Stimulated activated CD4-positive, alpha-beta T cell treated with anti-CD3 and anti-CD28 coated beads, Interleukin-4, amount 100 ng/mL, for 4 hours (primary cell): ENCODE measurements at places on chromosomes 12 and 14.

DNA sequence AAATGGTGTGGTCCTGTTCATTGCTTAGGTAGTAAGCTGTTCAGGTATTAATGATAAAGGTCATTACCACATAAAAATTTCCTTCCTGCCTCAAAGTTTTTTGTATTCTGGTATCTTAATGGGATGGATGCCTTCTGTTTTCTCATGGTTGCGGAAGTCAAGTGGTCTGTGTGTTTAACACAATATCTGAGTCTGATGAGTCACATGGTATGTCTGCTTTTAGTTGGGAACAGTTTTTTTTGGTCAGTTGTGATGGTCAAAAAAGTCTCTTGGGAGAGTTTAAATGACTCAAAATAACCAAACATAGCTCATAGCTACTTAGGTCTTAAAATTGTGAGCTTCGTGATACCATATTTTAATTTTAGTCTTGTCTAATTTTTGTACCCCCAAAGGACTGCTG is 40.7 kb downstream of the STK38L start:
- no peak for DNase-seq

DNA sequence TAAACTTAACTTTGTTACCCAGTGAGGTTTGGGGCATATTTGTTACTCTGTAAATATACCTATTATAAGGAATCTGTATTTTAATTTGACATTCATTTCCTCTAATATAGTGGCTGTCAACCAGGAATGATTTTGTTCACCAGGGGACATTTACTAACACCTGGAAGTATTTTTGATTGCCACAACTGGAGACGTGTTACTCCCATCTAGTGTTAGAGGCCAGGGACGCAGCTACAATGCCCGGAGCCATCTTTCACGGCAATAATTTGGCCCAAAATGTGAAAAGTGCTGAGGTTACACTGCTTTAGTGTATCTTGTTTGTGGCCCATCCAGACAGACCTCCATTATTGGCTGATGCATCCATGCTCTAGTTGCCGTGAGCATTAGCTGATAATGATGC is 881.3 kb upstream of the ATXN7L3B start:
- DNase-seq = no peak

GRCh38 chr12:130537051-130537450 is 179.0 kb downstream of the RIMBP2 start:
- no peak for DNase-seq

GRCh38 chr12:6570264-6570887 is 2.3 kb upstream of the NOP2 start:
- DNase-seq = peak; percentile 47

- no peak for DNase-seq
Measured at GRCh38 chr12:18284386-18284785, 23.1 kb downstream of the PIK3C2G start.
